ENCODE measurements at places on chromosomes 16 and 17.
A peak's percentile ranks its signal among the peaks of the same experiment; 100 is the strongest.

GRCh38 chr16:11576427-11577289, 10.1 kb downstream of the LITAF start:
- no peak for DNase-seq

DNA sequence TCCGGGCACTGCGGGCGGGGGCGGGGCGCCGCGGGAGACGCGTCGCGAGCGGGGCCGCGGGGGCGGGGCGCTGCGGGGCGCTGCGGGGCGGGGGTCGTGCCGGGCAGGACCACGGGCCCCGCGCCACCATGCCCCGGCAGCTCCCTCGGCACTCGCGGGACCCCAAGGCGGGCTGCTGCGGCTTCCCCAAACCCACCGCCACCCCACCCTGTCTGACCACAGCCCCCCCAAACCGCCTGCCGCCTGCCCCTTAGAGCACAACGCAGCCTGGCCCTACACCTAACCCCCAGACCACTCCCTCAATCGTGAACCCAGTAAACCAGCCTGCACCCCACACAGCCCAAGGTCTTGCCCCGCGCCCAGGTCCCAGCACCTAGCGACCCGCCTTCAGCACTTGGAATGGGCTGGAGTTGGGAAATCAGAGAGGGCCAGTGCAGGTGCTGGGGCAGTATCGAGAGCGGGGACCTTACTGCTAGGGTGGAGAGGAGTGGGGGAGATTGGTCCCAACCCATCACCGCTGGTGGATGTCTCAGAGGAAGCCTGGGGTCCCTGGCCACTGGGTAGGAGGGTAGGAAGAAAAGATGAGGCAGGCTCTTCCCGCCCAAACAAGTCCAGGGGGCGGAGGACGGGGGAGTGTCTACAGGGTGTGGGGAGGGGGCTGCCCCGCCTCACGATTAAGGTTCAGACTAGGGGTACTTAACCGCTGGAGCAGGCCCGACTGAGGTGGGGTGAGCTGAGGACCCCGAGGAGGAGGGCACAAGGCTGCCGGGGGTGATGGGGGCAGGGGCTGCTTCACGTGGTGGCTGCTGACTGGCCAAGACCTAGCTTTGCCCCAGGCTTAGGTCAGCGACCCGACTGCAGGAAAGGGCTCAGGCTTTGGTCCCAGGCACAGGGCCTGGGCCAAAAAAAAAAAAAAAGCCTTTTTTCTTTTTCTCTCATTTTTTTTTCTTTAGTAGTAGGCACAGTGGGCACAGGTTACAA, 539 bp upstream of the VAMP2 start:
- DNase-seq, result no peak

DNA sequence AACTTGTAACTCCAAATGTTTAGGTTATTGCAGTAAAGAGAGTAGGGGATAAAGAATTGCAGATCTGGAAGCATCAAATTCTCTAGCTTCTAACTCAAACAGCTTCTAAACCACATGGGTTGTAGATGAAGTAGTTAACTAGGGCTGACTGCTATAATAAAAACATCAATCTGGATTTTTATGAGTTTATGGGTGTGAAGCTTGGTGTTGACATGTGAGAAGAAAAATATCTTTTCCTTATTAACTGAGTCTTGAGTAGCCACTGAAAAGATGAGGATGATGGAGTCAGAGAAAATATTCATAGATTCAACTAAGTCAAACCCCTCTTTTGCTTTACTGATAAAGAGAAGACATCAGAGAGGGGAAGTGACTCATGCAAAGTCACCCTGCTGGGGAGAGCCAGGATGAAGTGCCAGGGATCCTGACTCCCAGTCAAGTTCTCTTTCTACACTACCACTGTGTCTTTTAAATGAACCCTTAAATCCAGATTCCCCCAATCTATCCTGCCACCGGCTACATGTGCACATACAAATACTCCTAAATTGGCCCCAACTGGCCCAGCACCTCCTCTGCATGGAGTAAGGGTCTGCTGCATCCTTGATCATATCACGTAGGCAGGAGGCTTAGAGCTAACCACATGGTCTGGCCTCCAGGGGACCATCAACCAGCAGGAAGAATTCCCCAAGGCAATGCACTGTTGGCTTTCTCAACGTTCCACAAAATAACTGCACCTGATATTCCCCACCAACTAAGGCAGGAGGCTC, 264.0 kb upstream of the CCL2 start:
- no peak for DNase-seq

- DNase-seq, result no peak
Observed at GRCh38 chr17:58508341-58509067, 5.9 kb downstream of the MTMR4 start.

- peak; percentile 74 for DNase-seq
Observed at GRCh38 chr17:58232707-58233156, 5.7 kb upstream of the LPO start.

DNA sequence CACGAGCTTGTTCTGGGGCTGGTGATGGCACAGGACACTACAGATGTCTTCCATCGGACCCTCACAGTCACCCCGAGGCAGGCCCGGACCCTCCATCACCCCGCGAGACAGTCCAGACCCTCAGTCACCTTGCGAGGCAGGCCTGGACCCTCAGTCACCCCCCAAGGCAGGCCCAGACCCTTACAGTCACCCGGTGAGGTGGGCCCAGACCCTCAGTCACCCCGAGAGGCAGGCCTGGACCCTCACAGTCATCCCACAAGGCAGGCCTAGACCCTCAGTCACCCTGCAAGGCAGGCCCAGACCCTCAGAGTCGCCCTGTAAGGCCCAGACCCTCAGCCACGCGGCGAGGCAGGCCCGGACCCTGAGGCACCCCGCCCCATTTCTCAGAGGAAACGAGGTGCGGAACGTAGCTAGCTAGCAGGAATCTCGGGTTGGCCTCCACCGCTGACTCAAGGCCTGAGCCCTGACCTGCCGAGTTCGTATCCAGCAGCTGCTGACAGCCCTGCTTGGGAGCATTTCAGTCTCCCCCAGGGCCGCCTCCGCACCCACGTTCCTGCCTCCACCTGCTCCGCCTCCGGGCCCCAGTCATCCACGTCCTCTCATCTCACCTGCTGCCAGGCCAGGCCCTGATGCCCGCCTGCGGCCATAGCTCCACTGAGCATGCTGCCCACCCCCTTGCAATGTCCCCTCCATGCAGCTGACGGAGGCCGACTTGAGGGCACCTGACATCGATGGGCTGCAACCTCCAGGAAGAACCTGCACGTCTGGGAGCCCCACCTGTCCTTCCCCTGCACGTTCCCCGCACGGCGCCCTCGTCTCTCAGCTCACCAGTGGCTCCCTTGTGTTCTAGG, 28.7 kb downstream of the RPH3AL start:
- DNase-seq, result no peak

DNA sequence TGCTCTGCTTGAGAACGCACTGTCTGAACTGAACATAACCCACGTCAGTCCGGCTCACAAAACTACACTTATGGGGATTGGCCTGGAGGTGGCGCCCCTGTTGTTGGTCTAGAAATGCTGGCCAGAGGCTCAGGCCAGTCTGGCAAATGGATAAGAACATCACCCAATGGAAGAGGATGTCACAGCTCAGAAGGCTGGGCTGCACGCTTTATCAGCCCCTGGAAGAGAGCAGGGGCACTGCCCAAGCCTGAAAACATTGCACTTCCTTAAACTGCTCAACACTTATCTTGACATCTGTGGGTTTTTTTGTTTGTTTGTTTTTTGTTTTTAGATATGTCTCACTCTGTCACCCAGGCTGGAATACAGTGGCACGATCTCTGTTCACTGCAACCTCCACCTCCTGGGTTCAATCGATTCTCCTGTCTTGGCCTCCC, 24.8 kb upstream of the BPTF start:
- peak; percentile 44 for DNase-seq

GRCh38 chr16:10981697-10982216, 37.4 kb downstream of the CLEC16A start:
- no peak for DNase-seq

GRCh38 chr17:40309949-40310510, 1.1 kb downstream of the RARA start:
- DNase-seq, result no peak

GRCh38 chr17:35086931-35087573, 23.5 kb upstream of the RFFL start:
- DNase-seq, result no peak

DNA sequence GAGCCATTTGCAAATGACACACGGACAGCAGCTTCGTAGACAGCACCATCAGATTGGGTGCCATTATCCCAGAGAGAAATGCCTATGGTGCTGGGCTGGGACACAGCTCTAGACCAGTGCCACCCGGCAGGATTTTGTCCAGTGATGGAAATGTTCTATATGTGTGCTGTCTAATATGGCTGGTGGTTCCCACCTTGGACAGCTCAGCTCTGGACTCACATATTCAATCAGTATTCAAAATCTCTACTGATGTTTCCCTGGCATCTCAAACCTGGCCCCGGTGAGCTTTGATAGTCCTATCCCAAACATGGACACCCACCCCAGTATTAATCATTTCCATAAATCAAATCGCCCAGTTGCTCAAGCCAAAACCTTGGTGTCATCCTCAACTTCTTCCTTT, 23.0 kb downstream of the FA2H start:
- DNase-seq, result no peak

DNA sequence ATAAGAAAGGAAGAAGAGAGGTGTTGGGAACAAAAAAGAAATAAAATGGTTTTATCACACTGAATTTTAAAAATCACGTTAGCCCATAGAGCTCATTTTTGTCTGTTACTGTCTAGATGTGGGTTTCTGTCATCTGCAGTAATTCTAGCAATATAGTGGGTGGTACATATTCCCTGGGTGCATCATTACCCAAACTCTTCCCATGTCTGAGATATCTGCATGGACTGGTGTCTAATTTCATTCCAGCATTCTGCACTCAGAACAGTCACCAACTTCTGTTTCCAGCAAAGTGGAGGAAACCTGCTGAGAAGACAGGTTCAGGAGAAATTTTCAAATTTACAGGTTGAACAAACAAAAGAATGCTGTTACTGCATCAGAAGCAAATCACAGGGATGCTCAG, 263.8 kb downstream of the CDH11 start:
- DNase-seq, result no peak

DNA sequence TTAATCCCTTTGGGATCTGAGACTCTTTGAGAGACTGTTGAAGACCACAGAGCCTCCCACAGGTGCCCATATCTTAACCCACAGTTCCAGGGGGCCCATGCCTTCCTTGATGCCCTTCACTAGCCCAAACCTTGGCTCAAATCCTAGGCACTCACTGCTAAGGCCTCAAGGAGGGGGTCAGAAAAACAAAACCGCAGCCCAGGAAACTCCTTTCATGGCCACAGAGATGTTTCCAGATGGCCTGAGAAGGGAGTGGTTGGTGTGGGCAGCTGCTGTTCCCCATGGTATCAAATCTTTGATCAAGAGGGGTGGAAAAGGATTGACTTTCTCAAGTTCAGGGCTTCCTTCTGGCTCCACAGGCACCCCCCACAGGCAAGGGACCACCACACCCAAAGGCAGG, 44.7 kb downstream of the CDH1 start:
- no peak for DNase-seq

- DNase-seq, result no peak
Observed at GRCh38 chr16:67444259-67445125, 13.6 kb downstream of the HSD11B2 start.

GRCh38 chr16:24721830-24722238, 7.6 kb upstream of the TNRC6A start:
- DNase-seq, result no peak

- DNase-seq, result no peak
Observed at GRCh38 chr16:78929841-78930240, 670.7 kb downstream of the MAF start.

DNA sequence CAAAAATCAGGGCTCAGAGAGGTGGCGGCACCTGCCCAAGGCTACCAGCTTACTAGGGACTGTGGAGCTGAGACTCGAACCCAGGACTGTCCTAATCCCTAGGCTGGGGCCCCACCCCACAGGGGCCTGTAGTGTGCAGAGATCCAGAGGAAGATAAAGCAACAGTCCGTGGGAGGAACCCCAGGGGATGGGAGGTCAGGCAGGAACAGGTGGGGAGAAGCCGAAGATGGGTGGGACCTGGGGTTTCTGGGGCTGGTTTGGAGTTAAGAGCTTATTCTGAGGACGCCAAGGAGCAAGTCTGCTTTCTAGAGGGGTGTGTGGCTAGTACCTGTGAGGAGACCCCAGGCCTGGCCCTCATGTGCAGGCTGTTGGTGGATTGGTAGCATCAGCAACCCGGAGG, 14.9 kb downstream of the C16orf74 start:
- DNase-seq, result no peak

- no peak for DNase-seq
Observed at GRCh38 chr17:5952518-5952917, 117.7 kb upstream of the WSCD1 start.

DNA sequence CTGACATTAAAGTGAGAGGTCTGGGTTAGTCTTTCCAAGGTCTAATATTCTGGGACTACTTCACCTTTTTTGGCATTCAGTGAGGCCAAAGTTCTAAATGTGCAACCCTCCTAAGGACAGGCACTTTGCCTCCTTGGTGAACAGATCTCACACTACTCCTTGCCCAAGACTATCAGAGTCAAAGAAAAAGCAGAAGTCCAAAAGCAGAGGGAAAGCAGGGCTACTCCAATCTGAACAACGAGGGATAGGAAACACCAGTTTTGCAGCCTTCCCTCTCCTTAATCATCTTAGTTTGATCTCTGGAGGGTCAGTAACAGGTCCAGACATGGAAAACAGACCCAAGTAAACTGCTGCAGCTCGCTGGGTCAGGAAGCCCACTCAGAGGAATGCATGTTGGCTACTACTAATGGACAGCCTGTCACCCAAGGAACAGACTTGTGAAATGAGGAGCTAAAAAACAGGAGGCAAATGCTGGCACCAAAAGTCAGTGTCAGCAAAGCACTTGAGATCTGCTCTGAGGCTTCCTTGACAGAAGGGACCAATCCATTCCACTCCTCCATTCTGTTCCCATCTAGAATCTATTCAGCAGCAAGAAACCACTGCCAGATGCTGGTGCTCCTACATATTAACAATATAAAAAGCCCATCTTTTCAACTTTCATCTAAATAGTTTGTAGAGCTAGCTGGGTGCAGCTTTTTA, 29.9 kb downstream of the DCUN1D3 start:
- no peak for DNase-seq

DNA sequence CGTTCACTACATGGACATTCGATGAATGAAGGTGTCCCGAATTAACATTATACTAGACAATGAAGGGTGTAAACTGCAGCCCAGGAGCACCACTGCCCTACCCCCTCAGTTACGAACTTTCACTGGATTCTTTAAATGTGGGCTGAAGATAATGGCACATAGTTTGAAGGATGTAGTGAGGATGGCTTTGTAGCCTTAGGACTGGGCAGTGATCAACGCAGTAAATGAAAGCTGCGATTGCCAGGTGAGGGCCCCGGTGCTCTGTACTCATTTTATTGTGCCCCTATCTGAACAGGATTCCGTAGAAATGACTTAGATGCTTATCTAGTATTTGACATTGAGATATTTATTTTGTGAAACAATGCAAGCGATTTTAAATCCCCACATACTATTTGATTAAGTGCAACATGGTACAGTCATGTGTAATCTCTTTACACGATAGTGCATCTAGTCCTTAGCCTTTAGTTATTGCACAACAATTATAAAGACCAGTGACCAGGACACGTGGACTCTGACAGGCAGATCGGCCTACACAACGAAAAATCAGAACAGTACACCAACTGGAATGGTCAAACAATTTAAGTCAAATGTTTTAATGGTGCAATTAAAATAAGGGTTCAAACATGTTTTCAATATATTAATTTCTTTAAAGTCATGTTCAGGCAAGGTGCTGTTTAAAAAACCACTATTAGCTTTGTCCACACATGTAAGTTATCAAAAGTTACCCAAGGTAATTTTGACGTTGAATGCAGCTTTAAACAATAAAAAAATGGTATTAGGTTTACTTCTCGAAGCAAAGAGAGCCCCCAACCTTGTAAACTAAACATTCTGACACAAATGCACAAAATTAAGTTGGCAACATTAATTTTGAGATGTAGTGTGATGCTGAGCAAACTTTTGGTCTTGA, 17.4 kb upstream of the ERN1 start:
- DNase-seq, result no peak

GRCh38 chr16:5560084-5560483, 462.5 kb upstream of the EEF2KMT start:
- DNase-seq, result no peak
